ENCODE measurements at places on chromosomes 3 and 15. TPM values are rescaled to one million over a fixed set of nuclear protein-coding genes. Genes with fewer than 3 reads are reported as not detected.

- no peak for DNase-seq
- no peaks in the 10 kb centered on the region for H3K36me3 ChIP-seq
- H3K4me3 ChIP-seq, result no peak overlapping the region
- no peaks in the 10 kb centered on the region for H3K4me1 ChIP-seq
- H3K27ac ChIP-seq, result no peak overlapping the region
These were observed 270.3 kb upstream of the DCBLD2 start for GRCh38 chr3:99171800-99172199.

GRCh38 chr3:27985369-27986035 is 255.9 kb upstream of the CMC1 start:
- no peak overlapping the region for H3K4me3 ChIP-seq
- H3K4me1 ChIP-seq, result no peaks in the 10 kb centered on the region
- DNase-seq, result no peak
- H3K36me3 ChIP-seq, result no peaks in the 10 kb centered on the region

- peaks cover 39% of the 10 kb centered on the region for H3K4me1 ChIP-seq
- no peaks in the 10 kb centered on the region for H3K36me3 ChIP-seq
- H3K27me3 ChIP-seq, result peaks cover 86% of the 10 kb centered on the region
These were observed 2.5 kb upstream of the MECOM start for GRCh38 chr3:169666076-169666375.

DNA sequence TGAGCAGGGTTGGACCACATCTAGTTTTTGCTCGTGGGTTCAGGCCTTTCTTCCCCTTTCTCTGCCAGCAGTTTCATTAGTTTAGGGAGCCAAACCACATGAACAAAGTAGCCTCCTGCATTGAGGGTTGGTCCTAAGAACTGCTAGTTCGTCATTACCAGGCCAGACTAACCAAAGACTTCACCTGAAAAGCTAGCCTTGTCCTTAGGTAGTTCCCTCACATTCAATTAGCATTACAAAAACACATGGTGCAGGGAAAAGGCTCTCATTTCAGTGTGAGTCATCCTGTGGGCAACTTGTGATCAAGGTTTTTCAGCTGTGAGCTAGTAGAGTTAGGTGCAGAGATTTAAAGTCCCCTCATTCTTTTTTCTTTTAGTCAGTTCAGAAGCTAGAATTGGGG is 279.3 kb upstream of the CTNNB1 start:
- no peak overlapping the region for H3K27ac ChIP-seq
- DNase-seq, result no peak
- no peak overlapping the region for H3K4me3 ChIP-seq
- peaks cover 2% of the 10 kb centered on the region for H3K27me3 ChIP-seq

GRCh38 chr3:105367063-105367405 is 325 bp downstream of the ALCAM start:
- H3K4me1 ChIP-seq, result peaks cover 37% of the 10 kb centered on the region
- peaks cover 7% of the 10 kb centered on the region for H3K36me3 ChIP-seq
- peak; percentile 48 for DNase-seq
- peak overlapping the region; percentile 80 for H3K27ac ChIP-seq
- peak overlapping the region; percentile 91 for H3K4me3 ChIP-seq

- no peaks in the 10 kb centered on the region for H3K36me3 ChIP-seq
- DNase-seq, result no peak
- H3K4me1 ChIP-seq, result peaks cover 10% of the 10 kb centered on the region
These were observed 4.8 kb upstream of the PRSS50 start for GRCh38 chr3:46722443-46722842.

- no peak for DNase-seq
- no peak overlapping the region for H3K27ac ChIP-seq
- H3K27me3 ChIP-seq, result no peaks in the 10 kb centered on the region
These were observed 56.8 kb upstream of the CHD2 start for GRCh38 chr15:92843326-92843725.

- H3K27me3 ChIP-seq, result no peaks in the 10 kb centered on the region
- DNase-seq, result no peak
- H3K4me1 ChIP-seq, result no peaks in the 10 kb centered on the region
- no peak overlapping the region for H3K4me3 ChIP-seq
- no peak overlapping the region for H3K27ac ChIP-seq
- H3K36me3 ChIP-seq, result no peaks in the 10 kb centered on the region
These were observed 38.6 kb downstream of the ADAMTS9 start for GRCh38 chr3:64648927-64649906.

DNA sequence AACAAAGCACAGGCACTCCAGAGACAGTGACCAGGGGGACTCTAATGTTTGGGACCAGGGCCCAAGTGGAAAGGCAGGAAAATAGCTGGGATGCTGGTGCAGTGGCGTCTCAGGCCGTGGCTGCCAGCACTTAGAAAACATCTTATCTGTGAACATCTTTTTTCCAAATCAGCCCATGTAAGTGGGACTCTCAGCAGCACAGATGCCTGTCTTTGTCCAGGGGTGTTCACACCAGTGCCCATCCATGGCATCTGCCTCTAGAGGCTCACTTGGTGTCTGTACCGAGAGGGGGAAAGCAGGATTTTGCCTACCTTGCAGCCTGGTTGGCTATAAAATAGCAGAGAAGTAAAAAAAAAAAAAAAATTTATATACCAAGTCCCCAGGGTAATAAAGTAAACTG is 26.7 kb downstream of the SLC12A8 start:
- DNase-seq, result no peak
- H3K36me3 ChIP-seq, result no peaks in the 10 kb centered on the region
- no peak overlapping the region for H3K4me3 ChIP-seq
- no peak overlapping the region for H3K27ac ChIP-seq
- no peaks in the 10 kb centered on the region for H3K4me1 ChIP-seq

DNA sequence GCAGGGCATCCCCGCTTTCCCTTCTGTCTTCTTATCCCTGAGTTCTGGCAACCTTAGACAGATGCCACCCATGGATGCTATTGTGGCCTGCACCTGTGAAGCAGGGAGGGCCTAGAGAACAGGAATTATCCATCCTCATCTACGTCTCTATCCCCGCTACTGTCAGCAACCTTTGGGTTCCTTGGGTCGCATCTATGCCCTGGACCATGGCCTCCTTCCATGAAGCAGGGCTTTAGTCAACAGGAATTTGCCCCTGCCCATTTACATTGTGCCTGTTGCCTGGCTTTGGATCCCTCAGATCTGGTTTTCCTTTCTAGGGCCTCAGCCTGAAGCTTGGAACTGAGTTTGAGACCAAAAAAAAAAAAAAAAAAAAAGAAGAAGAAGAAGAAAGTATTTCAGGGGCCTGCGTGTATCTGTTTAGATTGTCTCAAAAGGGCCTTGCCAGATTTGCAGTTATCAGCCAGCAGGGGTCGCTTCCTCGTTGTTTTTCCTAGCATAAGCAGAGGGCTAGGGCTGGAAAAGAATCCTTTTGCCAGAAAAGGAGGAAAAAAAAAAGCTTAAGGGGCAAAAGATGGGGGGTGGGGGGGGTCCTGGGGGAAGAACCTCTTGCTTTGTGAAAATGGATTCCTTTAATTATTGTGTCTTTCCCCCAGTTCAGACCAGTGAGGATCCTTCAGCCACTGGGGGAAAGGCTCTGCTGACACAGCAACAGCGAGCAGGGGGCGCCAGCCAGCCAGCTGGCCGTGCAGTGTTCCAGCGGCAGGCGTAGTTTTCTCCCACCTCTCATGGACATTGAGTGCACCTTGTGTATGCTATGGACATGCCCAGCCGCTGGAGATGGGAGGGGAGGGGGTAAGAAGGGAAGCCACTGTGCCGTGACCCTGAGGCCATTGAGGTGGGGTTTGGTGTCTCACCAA is 65.7 kb upstream of the ALDH1L1 start:
- no peak overlapping the region for H3K4me3 ChIP-seq
- DNase-seq, result peak; percentile 30
- no peak overlapping the region for H3K27ac ChIP-seq
- H3K36me3 ChIP-seq, result no peaks in the 10 kb centered on the region
- no peaks in the 10 kb centered on the region for H3K4me1 ChIP-seq

GRCh38 chr3:82163907-82164520 is 402.6 kb upstream of the GBE1 start:
- no peaks in the 10 kb centered on the region for H3K36me3 ChIP-seq
- no peaks in the 10 kb centered on the region for H3K4me1 ChIP-seq
- H3K4me3 ChIP-seq, result no peak overlapping the region
- no peaks in the 10 kb centered on the region for H3K27me3 ChIP-seq
- no peak for DNase-seq

DNA sequence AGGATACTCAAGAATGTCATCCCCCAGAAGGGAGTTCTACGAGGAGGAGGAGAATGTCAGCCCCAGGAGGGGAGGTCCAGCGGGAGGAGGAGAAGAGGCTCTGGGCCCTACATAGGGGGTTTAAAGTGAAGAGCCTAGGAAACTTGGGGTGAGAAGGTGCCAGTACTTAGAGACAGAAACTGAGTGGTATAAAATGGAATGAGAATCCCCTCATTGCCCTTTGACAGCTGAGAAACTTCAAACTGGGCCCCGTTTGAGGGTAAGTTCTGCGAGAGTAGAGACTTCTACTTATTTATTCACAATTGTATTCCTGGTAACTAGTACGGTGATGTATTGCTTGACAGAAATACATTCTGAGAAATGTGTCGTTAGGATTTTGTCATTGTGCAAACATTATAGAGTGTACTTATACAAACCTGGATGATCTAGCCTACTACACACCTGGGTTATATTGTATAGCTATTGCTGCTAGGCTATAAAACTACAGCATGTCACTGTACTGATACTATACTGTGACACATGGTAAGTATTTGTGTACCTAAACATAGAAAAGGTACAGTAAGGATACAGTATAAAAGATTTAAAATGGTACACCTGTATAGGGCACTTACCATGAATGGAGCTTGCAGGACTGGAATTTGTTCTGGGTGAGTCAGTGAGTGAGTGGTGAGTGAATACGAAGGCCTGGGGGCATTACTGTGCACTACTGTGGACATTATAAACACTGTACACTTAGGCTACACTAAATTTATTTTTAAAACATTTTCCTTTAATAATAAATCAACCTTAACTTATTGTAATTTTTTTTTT is 62.0 kb downstream of the TSC22D2 start:
- H3K27ac ChIP-seq, result no peak overlapping the region
- H3K36me3 ChIP-seq, result no peaks in the 10 kb centered on the region
- no peaks in the 10 kb centered on the region for H3K4me1 ChIP-seq
- H3K4me3 ChIP-seq, result no peak overlapping the region

DNA sequence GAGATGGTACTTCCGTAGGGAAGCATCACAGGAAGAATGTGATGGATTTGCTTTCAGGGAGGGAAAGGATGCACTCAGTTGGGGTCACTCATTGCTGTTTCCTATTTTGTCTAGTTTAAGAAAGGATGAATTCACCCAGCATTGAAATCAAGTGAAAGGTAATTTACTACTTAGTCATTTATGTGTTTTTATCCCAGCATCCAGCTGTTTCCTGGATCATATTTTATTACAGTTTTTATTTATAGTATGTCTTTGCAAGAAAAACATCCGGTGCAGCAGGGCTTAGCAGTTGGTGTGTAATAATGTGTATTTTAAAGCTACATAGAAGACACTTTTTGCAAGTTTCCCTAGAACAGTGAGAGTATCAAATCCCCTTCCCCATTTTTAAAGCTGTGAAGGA is 37.4 kb upstream of the GOLGA8B start:
- H3K36me3 ChIP-seq, result no peaks in the 10 kb centered on the region
- no peak overlapping the region for H3K4me3 ChIP-seq
- peaks cover 3% of the 10 kb centered on the region for H3K4me1 ChIP-seq
- H3K27ac ChIP-seq, result no peak overlapping the region
- no peak for DNase-seq

DNA sequence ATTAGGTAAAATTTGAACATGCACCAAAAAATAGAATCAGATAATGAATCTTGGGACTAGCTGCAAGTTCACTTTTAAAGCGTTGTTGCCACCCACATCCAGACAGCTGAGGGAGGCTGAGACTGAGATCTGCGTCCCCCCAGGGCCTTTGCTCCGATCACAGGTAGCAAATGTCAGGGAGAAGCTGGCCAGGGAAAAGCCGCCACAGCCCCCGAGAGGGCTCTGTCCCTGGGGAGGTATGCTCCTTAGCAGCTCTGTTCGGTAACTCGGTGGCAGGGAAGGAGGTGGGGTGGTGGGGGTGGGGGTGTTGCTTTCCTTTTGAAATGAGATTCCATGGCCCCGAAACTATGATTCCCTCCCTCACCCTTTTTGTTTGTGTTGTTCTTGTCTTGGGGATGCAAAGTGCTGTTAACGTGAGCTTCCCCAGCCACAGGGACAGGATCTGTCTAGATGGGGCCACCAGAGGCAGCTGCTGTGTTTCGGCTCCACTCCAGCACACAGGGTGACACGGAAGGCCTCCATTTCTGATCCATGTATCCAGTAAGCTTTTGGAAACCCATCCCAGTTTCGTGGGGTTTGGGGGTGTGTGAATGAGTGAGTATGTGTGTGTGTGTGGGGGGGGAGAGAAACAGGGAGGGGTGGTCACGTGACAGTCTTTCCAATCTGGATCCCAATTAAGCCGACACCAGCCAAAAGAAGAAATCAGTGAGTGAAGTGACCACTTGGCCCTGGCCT is 1.1 kb upstream of the MINAR1 start:
- no peaks in the 10 kb centered on the region for H3K36me3 ChIP-seq
- H3K27me3 ChIP-seq, result peaks cover 64% of the 10 kb centered on the region
- DNase-seq, result no peak

DNA sequence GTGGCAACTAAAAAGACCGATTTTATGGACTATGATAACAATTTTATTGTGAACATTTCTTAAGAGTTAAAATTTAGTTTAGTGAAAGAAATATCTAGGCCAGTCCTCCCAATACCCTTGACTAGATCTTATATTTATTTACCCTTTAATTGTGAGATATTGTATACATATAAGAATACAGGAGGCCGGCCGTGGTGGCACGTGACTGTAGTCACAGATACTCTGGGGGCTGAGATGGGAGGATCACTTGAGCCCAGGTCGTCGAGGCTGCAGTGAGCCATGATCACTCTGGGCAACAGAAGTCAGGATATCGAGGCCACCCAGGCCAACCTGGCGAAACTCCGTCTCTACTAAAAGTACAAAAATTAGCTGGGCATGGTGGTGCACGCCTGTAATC is 756 bp upstream of the RMDN3 start:
- no peaks in the 10 kb centered on the region for H3K27me3 ChIP-seq
- H3K4me3 ChIP-seq, result peak overlapping the region; percentile 88
- peaks cover 31% of the 10 kb centered on the region for H3K4me1 ChIP-seq
- DNase-seq, result no peak

- H3K4me1 ChIP-seq, result no peaks in the 10 kb centered on the region
These were observed 82.1 kb downstream of the LINGO1 start for GRCh38 chr15:77550301-77551251.

Gene AGBL1
- not detected for total RNA-seq

Gene TMIE
- 0.20 TPM for total RNA-seq

Gene AMOTL2
- not detected for total RNA-seq

Gene COL8A1
- total RNA-seq, result 0.13 TPM

Gene KPNA4
- 37.3 TPM for total RNA-seq

Gene CHRM5
- total RNA-seq, result not detected

All from activated CD4-positive, alpha-beta memory T cell treated with anti-CD3 and anti-CD28 coated beads, Interleukin-2, amount 10 ng/mL, durations not matched to agents 7 days and 5 days (primary cell).